ENCODE measurements at places on chromosomes 11 and 22.
A peak's percentile ranks its signal among the peaks of the same experiment; 100 is the strongest.

DNA sequence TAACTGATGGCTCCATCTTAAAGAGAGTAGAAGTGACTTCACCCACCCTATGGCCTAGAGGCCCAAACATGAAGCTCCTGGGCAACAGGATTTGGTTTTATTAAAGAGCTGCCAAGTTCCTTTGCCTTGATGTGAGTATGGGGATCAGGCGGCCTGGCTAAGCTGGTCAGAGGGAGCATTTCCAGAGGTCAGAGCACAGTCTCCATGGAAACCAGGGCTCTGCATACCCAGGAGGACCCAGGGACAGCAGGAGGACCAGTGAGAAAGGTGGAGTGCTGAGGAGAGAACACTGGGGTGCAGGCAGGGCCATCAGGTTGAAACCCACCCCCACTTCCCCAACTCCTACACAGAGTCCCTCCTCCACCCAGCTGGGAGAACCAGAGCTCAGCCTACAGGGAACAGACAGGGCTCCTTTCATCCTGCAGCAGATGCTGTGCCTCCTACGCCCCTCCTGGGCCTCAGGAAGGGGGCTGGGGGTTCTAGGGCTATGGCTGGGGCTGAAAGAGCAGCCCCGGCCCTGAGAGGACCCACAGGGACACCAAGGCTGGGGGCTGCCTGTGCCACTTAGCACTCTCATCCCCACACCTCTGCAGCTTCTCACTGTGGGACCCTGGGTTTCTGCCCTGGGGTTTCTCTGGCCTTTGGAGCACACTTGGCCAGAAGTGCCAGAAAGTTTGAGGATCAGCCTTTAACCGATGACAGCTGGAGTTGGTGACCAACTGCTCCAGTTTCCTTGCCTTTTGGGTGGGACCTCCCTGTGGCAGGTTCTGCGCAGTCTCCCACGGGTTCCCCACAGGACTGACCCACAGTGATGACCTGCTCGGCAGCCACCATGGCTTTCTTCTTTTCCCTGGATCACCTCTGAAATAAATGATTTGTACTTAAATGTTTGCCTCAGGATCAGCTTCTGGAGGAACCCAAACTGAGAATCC, 13.8 kb upstream of the P2RY6 start:
- no peak for DNase-seq

DNA sequence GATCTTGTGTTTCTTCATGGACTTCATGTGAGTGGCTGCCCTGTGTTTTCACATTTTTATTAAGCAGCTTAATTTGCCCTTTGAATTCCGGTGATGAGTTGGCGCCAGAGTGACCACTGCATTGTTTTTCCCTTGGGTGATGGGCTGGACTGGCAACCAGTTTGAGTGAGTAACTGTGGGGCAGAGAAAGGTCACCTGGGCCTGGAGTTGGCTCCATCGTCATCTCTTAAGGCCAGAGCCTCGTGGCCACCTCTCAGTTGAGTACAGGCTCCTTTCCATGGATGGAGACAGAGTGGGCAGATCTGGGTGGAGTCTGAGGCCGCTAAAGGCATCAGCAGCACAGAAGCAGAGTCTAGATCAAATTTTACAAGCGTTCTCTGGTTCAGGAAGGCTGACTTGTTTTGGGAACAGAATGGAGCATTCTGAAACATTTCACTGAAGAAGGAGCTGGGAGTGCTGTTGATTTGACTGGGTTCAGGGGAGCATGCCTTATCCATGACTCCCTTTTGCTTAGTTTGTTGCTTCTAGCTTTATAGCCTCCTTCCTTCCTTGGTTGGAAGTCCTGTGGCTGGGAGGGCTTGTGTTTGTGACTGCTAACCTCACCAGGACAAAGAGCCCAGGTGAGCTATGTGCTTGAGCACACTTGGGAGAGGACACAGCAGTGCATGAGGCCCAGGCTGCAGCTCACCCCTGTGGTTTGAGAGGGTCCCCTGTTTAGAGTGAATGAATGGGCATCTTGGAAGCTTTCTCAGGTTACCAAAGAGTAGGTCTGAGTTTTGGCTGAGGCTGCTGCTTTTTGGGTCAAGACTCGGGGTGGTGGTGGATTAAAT, 7.8 kb downstream of the BCR start:
- DNase-seq = no peak

DNA sequence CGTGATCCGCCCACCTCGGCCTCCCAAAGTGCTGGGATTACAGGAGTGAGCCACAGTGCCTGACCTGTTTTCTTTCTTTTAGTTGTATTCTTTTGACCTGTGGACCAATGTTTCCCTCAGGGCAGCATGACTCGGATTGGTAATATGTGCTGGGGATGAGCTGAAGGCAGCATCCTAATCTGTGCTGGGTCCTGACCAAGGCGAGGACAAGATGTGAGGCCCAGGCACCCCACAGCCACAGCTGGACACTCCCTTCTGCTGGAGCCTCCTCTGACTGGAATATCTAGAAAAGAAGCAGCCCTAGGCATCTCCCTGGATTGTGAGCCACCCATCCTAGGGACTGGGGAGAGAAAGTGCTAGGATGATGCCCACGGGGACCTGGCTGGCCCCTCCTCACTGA, 105.4 kb downstream of the PDE2A start:
- no peak for DNase-seq

GRCh38 chr22:38718414-38718813, 12.7 kb downstream of the GTPBP1 start:
- DNase-seq = peak; percentile 87

DNA sequence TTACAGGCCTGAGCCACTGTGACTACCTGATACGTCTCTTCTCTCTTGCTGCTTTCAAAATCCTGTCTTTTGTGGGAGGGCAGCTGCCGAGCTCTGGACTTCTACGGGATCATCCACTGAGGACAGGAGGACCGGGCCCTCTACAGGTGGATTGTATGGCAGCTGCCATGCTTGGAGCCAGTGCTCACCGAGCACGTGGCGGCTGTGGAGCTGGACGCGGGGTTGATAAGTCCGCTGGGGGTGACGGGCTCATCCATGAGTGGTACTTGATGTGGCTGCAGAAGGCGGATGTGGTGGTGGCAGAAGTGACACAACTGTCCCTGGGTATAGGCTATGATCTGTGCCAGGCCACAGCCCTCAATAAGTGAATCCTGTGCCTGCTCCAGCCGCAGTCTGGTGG, 1.8 kb upstream of the CYP2D6 start:
- DNase-seq = no peak

- DNase-seq = peak; percentile 44
Observed at GRCh38 chr22:43884600-43885318, 7.1 kb downstream of the PNPLA5 start.

- DNase-seq = peak; percentile 20
Observed at GRCh38 chr11:70270877-70271648, 573 bp downstream of the PPFIA1 start.

GRCh38 chr11:66859686-66860448, 3.0 kb downstream of the LRFN4 start:
- DNase-seq = no peak

DNA sequence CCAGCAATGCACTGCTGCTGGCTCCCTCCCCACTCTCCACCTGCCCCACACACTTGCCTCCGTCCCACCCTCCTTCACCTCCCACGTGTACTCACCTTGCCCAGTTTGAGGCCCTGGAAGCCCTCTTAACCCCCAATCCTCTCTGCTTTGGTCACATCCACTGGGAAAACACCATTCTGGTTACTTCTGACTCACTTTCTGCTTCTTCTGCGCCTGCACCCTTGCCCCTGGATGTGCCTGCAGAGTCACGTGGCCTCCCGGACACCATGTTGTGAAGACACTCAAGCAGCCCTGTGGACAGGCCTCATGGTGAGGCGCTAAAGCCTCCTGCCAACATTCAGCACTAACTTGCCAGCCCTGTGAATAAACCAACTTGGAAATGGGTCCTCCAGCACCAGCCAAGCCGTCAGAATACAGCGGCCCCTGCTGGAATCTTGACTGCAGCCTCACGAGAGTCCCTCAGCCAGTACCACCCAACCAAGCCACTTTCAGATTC, 2.6 kb upstream of the NAALADL1 start:
- DNase-seq = no peak

- DNase-seq = no peak
Observed at GRCh38 chr11:23749762-23750430, 747.0 kb upstream of the LUZP2 start.

DNA sequence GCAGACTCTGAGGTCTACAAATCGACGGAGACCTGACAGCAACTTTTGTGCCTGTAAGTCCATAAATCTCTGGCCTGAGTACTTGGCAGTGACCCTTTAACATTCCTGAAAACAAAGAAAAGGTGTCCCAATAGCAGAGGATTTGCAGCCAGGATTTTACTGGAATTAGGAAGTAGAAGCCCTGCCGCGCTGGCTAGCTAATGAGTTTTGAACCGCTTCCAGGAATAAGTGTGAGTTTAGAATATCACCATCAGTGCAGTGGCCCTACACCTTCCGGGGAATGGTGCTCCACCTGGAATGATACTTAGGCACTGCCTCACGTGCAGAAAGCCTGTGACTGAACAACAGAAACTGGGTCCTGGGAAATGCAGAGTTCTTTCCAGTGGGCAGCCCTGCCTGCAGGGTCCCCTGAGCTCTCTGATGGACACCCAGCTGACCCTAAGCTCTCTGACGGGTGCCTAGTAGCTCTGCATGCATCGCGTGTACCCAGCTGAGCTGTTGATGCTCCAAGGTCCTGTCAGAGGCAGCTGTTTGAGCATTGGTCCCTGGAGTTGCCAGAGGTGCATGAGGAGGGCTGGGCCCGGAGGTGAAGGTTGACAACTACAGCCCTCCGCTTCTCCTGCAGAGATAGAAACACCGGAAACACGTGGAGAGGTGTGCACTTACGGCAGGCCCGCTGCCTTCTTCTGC, 380.9 kb downstream of the TBC1D22A start:
- no peak for DNase-seq

DNA sequence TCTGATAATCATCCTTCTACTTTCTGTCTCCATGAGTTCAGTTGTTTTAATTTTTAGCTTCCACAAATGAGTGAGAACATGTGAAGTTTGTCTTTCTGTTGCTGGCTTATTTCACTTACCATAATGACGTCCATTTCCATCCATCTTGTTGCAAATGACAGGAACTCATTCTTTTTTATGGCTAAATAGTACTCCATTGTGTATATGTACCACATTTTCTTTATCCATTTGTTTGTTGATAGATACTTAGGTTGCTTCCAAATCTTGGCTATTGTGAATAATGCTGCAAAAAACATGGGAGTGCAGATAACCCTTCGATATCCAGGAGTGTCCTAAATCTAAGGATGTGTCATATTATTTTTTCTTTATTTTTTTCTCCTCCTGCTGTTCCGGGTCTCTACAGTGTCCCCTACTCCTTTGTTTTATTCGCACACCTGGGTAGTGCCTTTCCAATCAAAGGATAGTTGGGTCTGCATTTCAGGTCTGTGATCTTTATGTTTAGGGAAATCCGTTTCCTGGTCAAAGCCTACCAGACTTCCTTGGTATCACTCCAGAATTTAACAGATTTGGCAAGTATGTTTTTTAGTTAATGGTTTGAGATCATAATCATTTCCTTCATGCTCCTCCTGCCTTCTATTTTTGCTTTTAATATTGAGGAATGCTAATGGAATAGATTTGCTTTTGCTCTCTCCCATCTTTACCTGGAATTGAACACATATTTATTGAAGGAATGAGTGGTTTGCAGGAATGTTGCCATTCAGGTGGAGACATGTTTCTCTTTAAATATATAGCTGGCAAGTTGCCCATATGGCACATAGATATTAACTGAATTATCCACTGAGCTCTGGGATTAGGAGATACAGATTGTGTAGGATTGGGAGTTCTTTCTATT, 53.7 kb downstream of the ARHGEF12 start:
- peak; percentile 17 for DNase-seq

GRCh38 chr11:68256331-68256741, 15.4 kb downstream of the C11orf24 start:
- DNase-seq = no peak

GRCh38 chr22:20299746-20300136, 20.1 kb downstream of the DGCR6L start:
- DNase-seq = no peak

GRCh38 chr22:38443628-38444521, 11.1 kb downstream of the KCNJ4 start:
- no peak for DNase-seq

DNA sequence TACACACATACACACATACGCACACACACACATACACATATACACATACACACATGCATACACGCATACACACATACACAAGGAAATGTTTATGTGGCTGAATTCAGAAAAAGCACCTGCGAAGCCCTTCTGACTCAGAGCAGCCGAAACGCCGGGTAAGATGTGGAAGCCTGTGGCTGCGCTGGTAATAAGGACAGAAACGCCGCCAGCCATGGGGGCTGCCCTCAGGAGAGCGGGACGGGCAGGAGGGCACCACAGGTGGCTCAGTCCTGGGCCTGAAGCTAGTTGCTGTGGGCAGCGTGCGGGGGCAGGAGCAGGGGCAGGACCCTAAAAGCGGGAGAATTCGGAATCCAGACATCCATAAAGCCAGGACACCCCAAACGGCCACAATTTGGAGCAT, 378.3 kb downstream of the BRD1 start:
- DNase-seq = no peak

All from RWPE1 (cell line).